ENCODE measurements at places on chromosomes 2 and 18.

- no peak for DNase-seq
Observed at GRCh38 chr2:137173463-137173862, 408.1 kb downstream of the THSD7B start.

GRCh38 chr2:67876176-67876575 is 186.6 kb downstream of the C1D start:
- no peak for DNase-seq

DNA sequence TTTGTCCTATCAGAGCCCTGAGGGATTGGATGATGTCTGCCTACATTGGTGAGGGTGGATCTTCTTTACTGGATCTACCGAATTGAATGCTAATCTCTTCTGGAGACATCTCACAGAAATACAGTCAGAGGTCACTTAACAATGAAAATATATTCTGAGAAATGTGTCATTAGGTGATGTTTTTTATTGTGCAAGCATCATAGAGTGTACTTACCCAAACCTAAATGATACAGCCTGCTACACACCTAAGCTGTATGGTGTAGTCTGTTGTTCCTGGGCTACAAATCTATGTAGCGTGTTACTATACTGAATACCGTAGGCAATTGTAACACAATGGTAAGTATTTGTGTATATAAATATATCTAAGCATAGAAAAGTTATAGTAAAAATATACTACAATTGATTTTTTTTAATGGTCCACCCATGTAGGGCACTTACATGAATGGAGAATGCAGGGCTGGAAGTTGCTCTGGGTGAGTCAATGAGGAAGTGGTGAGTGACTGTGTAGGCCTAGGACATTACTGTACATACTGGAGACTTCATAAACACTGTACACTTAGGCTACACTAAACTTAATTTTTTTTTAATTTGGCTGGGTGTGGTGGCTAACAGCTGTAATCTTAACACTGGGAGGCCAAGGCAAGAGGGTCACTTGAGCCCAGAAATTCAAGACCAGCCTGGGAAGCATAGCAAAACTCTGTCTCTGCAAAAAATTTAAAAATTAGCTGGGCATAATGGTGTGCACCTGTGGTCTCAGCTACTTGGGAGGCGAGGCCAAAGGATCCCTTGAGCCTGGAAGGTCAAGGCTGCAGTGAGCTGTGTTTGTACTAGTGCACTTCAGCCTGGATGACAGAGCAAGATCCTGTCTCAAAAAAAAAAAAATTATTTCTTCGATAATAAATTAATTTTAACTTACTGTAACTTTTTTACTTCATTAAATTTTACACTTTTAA is 226.3 kb upstream of the UBE2E3 start:
- DNase-seq, result no peak

- no peak for DNase-seq
Observed at GRCh38 chr2:3814706-3815245, 111.4 kb downstream of the DCDC2C start.

DNA sequence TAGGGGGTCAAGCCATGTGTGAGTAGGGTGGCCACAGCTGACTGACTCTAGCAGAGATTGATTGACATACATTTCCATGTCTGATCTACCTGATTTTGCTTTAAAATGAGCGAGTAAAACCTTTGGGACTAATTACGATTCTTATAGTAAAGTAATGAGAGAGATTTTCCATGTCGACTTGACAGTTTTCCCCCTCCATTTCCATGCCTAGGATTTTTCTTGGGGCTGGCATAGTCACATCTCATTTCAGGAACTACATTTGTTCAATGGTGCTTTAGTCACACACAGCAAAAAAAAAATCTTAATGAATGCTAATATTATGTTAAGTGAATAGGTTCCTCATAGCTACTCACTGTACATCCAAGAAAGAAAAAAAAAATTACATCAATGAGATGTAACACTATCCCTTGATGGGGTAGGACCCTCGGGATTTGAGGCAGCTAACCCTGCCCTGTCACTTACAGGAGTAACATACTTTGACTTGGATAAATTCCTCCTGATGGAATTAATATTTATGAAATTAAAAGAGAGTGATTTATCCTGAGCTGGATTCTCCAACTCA is 690.9 kb downstream of the TDRD15 start:
- DNase-seq, result no peak

DNA sequence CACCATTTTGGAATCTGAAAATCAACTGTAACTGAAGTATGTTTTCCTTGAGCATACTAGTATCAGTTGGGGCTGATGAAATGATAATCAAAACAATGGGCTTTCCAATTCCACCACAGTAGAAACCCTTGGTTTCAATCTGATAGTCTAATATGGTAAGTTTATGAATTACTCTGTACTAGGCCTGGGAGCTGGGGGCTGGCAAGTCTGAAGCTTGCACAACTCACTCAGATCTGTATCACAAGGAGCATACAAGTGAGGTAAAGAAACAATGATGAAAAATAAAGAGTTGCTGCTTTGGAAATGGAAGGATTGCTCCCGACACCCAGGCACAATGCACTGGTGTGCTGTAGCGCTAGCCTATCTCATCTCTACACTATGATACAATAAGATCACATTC is 19.4 kb downstream of the ZEB2 start:
- no peak for DNase-seq

- DNase-seq, result no peak
Observed at GRCh38 chr18:28607991-28608390, 431.1 kb upstream of the CDH2 start.

DNA sequence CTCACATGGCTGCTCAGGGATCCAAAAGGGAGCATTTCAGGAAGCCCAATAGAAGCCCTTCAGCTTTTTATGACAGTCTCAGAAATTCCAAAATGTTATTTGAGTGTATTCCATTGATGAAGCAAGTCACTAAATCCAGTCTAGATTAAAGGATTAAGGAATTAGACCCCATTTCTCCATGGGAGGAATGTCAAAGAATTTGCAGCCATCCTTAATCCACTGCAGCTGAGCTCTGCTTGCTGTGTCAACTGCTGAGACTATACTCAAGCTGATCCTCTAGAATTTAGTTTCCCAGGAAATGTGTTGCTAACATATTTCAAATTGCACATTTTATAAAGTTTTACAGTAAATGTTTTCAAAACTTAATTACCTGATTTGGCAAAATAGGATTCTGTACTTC is 28.4 kb upstream of the C2orf69 start:
- no peak for DNase-seq

DNA sequence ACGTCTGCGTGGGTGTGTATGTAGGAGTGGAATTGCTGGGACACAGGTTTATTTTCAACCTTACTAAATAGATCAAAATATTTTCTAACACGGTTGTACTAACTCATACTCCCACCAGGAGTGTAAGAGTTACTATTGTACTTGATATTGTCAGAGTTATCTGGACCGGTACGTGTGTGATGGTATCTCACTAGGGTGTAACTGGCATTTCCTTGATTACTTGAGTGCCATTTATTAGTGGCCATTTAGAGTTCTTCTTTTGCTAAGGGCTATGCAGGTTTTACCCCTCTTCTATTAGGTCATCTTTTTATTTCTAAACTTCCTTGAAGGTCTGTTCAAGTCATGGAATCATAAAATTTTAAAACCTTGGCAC is 33.5 kb downstream of the CENPO start:
- DNase-seq, result no peak

DNA sequence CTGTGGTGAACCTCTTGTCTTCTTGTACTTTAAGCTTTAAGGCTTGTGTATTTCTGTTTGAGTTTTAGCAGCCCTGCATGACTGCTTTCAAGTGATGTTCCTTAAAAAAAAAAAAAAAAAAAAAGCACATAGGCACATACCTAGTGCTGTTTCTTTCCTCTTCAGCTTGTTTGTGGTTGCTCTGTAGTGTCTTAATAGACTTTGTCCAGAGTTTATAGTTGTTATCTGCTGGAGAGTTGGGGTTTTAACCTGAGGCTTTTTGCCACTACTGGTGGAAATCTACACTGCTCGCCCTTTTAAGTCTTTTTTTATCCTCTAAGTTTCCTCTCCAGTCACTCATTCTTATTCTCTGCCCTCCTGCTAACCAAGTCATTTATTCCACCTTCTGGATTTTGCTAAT is 34.5 kb downstream of the AGFG1 start:
- DNase-seq, result no peak

DNA sequence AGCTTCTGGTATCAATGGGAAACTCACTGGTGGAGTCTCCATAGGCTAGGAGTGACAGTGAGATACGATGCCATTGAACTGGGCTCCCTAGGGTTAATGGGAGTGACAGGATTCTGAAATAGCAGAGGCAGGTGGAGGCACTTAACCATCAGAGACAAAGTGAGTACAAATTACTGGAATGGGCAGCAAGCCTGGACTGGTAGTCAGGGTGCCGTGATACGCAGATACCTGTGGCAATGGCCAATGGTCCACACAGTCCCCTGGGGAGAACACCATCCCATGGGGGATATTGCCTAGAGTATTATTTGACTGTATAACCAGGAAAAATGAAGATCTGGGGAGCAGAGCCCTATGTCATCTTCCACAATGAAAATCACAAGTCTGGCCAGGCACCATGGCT is 17.3 kb downstream of the CHCHD5 start:
- DNase-seq, result peak; percentile 35

- no peak for DNase-seq
Observed at GRCh38 chr18:34794348-34794747, 84.2 kb downstream of the DTNA start.

DNA sequence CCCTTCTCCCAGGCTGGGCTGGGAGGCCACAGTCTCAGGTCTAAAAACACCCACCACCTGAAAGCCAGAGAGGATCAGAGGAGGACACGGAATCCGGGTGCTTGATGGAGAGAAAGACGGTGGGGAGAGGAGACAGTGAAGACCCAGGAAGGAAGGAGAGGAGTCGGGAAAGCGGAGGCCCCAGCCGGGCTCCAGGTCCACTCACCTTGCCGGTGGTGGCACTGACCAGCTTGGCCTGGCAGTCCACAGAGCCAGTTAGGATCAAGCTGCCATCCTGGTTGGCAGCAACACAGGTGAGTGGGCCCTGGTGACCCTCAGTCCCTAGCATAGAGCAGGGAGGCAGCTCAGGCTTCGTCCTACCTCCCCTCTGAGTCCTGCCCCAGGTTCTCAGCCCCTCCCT is 4.3 kb downstream of the AAMP start:
- DNase-seq, result peak; percentile 50

DNA sequence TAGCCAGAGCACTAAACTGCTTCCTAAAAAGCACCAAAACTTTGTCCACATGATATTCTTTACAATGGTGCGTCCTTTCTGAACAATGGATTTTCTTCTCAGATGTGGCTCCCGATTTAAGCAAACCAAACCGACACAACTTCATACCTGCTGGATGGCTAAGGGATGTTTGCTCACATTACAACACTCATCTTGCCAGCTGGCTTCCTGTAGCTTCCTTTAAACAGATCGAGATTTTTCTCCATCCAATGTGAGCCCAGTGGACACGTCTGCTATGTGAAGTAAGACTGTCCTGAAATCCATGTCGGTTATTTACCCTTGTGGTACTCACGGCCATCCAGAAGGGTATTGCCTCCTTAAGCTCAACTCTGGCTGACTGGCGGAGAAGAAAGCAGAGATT is 126.5 kb downstream of the MAPK4 start:
- peak; percentile 3 for DNase-seq

DNA sequence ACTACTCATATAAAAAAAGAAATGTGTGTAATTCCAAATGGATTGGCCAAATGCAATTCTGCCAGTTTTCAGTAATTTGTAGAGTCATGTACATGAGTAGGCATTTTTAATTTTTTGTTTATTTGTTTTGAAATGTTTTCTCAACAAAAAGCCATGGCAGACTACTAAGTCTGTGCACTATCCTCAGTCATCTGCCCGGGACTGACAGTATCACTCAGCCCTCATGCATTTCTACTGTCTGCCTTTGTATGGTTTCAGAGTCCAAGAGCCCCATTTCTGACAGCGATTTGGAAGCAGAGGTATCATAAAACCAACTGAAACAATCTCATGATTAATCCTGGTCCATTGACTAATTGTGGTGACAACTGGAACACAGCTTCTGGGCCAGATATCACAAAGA is 109.9 kb upstream of the NYAP2 start:
- no peak for DNase-seq

- DNase-seq, result peak; percentile 67
Observed at GRCh38 chr2:215435280-215435869, 493 bp downstream of the FN1 start.

DNA sequence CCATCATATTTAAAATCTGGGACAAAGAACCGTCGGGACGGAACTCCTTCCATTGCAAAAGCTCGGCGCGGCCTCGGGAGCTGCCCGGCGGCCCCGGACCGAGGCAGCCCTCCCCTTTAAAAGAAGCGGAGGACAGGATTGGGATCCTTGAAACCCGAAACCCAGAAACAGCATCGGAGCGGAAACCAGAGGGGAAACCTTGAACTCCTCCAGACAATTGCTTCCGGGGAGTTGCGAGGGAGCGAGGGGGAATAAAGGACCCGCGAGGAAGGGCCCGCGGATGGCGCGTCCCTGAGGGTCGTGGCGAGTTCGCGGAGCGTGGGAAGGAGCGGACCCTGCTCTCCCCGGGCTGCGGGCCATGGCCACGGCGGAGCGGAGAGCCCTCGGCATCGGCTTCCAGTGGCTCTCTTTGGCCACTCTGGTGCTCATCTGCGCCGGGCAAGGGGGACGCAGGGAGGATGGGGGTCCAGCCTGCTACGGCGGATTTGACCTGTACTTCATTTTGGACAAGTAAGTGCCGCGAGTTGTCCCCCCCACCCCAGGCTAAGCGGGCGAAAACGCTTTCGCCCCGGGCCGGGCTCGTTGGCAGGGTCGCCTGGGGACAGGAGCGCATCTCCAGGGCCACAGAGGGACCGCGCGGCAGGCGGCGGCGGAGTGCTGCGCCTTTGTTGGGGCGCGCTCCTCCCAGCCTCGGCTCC is at the start of gene ANTXR1:
ANTXR1 (plus strand) TSS at position 38 of the 698 bp plus-strand sequence; CDS start at position 359, 321 bp downstream.
- DNase-seq, result peak; percentile 74

DNA sequence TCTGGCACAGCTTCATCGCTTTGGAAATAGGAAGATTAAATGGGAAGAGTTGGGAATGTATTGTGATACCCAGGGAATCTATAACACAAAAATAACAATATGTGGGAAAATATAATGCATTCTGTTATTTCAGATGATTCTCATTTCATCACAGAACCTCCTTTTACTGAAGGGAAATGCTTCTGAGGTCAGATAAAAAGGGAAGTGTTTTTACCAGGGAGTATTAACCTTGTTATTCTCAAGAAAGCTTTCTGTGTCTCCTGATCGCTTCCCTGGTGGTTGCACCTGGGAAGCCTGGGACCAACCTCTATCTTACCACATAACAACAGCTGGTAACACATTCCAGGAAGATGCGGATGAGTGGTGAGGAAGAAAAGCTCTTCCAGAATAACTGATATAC is 47.2 kb downstream of the SCG2 start:
- DNase-seq, result no peak

DNA sequence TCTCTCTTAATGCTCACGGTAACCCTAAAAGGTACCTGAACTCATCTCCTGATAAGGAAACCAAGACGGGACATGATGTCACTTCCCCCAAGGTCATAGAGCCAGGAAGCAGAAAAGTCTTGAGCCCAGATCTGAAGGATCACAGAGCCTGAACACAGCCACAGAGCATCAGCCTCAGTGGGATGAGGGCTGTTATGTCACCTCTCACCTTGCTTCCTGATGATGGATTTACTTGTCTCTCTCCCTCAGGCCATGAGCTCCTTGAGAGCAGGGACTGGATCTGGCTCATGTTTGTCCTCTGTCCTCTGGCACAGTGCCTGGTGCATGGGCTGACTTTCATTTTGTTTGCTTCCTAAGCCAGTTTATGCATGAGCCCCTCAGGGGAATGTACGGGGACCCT is 54.2 kb downstream of the SERTAD2 start:
- DNase-seq, result no peak

GRCh38 chr2:186605041-186605440 is 15.2 kb downstream of the ITGAV start:
- DNase-seq, result no peak

GRCh38 chr2:42314892-42315468 is 46.0 kb downstream of the COX7A2L start:
- DNase-seq, result no peak

GRCh38 chr2:120787822-120788700 is 52.4 kb downstream of the GLI2 start:
- no peak for DNase-seq

Data from sciatic nerve (tissue), 2 donors.